ENCODE measurements at places on chromosomes 2 and 18.

DNA sequence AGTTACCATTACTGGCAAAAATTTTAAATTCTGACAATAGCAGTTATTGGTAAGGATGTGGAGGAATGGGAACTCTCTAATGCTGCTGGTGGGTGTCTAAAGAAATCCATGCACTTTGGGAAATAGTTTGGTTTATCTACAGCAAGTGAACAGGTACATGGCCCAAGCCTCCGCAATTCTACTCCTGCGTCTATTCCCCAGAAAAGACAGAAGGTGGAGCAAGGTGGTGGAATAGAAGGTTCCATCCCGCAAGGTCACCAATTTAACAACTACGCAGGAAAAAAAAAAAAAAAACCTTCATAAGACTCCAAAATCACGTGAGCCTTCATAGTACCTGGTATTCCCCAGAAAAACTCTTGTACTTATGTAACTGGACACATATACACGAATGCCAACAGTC, 6.5 kb downstream of the CFAP65 start:
- no peak for DNase-seq

DNA sequence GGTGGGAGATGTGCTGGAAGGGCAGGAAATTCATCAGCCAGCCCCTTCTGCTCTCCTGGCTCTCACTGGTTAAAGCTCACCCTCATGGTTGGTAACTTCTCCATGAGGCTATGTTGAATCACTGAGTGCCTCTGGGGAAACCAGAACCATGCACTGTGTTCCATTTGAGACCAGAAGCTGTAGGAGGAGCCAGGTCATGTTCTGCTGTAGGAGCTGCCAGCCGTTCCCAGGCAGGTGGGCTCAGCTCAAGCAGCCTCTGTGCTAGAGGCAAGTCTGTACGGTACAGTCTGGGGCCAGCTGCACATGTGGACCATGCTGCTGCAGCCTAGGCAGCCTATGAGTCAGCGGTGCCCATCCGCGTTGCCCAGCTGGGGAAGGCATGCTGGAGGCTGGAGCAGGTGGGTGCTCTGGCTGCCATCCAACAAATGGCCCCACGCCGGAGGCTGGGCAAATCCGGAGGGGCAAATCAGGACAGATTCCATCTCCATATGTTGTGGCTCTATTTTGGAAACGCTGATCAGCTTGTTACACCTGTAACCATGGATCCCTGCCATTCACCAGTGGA, 22.0 kb upstream of the KCNF1 start:
- DNase-seq, result no peak

DNA sequence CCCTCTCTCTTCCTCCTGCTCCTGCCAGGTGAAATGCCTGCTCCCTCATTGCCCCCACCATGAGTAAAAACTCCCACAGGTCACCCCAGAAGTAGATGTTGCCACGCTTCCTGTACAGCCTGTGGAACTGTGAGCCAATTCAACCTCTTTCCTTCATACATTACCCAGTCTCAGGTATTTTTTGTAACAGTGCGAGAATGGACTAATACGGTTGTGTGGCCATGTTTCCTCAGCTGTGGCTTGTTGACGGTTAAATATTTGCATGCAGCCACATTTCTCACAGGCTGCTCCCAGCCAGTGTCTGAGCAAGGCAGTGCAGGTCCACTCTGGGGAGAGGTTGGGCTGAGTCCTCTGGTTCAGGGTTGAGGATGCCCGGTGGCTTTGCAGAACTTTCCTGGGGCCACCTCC, 27.8 kb upstream of the COPS8 start:
- DNase-seq, result no peak

DNA sequence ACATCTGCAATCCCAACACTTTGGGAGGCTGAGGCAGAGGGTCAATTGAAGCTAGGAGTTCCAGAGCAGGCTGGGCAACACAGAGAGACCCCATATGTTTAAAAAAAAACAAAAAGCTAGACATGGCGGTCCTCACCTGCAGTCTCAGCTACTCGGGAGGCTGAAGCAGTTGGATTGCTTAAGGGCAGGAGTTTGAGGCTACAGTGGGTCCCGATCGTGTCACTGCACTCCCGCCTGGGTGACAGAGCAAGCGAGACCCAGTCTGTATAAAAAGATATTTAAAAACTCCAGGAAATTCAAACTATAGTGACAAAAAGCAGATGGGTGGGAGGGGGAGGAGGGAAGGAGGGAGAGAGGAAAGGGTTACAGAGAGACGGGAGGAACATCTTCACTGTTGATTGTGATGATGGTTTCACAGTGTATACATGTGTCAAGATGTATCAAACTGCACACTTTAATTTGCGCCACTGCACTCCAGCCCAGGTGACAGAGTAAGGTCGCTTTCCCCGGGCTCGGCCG, 942 bp upstream of the ZNF236 start:
- DNase-seq, result no peak

- DNase-seq, result no peak
These were observed 49.3 kb downstream of the NRP2 start for GRCh38 chr2:205731583-205731981.

- DNase-seq, result peak; percentile 2
These were observed 7.2 kb downstream of the BOLL start for GRCh38 chr2:197777823-197778407.

DNA sequence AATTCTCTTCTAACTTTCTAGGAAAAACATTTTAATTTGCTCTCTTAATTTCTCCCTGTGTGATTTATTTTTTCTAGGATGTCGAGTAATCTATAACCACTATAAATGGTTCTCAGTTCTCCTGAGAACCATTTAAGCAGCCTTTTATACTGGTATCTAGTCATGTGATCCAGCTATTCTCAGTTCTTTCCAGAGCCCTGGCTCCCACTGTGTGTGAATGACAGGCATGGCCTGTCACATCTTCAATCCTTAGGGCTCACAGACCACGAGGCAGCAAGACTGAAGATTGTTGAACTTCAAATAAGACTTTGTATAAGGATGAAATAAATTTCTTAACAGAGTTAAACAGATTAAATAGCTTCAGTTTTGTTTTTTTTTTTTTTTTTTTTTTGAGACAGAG, 219.4 kb downstream of the HNMT start:
- DNase-seq, result no peak

- peak; percentile 64 for DNase-seq
These were observed 4.7 kb downstream of the CAPG start for GRCh38 chr2:85405201-85406059.

DNA sequence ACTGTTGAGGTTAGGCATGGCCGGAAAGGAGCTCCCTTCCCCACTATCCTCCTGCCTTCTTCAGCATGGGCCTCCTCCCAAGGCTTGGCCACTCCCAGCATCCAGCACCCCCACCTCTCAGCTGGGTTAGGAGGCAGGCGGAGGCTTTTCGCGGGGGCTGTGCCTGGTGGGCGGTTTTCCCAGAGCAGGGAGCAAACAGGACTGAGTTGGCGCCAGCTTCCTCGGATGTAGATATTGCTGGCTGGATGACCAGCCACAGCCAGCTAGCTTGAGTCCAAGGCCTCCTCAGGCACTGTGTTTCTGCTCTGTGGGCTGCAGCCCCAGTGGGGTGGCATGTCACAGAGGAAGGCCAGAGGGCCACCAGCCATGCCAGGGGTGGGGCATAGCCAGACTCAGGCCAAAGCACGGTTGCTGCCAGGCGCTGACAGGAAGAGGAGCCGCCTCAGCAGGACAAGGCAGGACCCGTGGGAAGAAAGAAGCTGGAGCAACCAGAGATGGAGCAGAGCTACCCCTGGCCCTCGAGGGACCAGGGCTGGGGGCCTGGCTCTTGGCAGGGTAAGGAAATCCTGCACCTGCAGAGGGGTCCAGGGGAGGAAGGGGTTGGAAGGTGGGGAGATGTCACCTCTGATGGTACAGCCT, at the start of gene TCF23:
Gene TCF23 (plus strand): TSS at position 204 of the 639 bp plus-strand sequence. CDS start 130 bp downstream, at position 334.
- no peak for DNase-seq
